ENCODE measurements at places on chromosomes 5 and 9.

DNA sequence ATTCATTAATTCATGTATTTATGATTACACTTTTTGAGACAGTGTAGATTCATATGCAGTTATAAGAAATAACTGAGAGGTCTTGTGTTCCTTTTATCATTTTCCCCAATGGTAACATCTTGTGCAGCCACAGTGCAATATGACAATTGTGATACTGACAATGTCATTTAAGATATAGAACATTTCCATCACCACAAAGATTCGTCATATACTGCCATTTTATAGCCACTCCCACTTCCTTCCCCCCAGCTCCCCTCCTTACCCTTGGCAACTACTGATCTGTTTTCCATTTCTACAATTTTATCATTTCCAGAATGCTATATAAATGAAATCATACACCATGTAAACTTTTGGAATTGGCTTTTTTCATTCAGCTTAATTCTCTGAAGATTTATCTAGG, 53.8 kb downstream of the NR2F1 start:
- no peak for DNase-seq

DNA sequence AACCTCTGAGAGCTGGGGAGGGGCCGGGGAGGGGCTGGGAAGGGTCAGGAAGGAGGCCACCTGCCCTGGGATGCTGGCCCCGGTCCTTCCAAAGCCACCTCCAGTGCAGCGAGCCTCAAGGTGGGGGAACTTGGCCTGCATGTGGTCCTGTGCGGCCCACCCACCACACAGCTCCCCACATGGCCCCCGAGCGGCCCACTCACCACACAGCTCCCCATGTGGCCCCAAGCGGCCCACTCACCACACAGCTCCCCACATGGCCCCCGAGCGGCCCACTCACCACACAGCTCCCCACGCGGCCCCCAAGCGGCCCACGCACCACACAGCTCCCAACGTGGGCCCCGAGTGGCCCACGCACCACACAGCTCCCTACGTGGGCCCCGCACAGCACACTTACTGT, 2.0 kb upstream of the LCN10 start:
- no peak for DNase-seq

DNA sequence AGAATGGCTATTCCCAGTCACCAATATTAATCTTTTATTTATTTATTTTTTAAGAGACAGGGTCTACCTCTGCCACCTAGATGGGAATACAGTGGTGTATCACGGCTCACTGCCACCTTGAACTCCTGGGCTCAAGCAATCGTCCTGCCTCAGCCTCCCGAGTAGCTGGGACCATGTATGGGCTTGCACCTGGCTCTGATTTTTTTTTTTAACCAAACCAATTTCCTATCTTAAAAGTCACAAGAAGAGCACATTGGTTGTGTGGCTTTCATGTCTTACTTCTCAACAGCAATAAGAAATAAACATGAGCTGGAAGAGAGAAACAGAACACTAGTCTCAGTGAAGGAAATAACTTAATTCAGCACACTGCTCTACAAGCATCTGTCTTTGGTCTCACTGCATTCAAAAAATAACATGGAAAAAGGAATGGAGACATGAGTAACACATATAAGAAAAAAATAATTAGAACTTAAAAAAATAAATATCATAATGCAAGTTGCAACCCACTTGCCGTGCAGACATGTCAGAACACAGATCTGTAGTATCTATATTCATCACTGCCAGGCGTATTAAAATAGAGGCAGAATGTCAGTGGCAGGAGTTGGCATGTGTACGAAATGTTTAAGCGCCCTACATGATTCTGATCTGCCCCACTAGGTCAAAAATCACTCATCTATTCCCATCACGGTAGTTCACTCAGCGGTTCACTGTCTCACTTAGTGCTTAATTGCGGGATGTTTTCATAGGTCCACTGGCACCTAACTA, 66.4 kb downstream of the EFNA5 start:
- DNase-seq: no peak

GRCh38 chr5:38467353-38468040, 88.9 kb downstream of the LIFR start:
- no peak for DNase-seq

DNA sequence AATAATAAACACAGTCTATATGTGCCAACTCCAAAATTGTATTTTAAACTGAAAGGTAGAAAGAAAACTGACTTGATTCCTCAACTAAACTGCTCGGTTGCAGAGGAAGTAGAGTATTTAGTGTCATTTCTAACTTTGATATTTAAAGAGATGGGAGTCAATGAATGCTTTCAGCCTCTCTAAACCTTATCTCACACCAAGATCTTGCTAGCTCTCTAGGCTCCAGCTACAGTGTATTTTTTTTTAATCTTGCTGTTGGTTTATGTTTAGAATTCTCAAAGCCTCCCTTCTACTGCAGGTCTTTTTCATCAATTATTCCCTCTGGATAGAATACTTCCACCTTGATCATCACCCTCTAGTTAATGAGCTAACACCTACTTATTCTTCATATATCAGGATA, 419.4 kb upstream of the ZNF462 start:
- no peak for DNase-seq

DNA sequence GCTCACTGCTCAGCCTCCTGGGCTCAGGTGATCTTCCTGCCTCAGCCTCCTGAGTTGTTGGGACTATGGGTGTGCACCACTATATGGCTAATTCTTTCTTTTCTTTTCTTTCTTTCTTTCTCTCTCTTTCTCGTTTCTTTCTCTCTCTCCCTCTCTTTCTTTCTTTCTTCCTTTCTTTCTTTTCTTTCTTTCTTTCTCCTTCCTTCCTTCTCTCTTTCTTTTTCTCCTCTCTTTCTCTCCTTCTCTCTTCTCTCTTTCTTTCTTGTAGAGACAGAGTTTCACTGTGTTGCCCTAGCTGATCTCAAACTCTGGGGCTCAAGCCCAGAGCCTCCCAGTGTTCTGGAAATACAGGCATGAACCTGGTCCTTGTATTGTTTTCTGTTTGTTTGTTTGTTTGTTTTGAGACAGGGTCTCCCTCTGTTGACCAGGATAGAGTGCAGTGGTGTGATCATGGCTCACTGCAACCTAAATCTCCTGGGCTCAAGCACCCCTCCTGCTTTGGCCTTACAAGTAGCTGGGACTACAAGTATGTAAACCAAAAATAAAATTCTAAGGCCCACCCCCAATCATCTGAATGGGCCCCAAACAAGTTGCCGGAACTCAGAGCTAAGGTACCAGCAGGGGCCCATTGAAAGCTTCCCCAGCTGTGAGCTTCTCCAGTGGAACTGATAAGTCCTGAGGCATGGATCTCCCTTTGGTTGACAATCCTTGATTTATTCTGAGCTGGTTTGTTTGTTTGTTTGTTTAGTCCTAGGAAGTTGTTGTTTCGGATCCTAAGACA, 11.9 kb upstream of the BTF3 start:
- no peak for DNase-seq

Measured in T-helper 9 cell (primary cell).